ENCODE measurements at places on chromosomes 5 and 9.

DNA sequence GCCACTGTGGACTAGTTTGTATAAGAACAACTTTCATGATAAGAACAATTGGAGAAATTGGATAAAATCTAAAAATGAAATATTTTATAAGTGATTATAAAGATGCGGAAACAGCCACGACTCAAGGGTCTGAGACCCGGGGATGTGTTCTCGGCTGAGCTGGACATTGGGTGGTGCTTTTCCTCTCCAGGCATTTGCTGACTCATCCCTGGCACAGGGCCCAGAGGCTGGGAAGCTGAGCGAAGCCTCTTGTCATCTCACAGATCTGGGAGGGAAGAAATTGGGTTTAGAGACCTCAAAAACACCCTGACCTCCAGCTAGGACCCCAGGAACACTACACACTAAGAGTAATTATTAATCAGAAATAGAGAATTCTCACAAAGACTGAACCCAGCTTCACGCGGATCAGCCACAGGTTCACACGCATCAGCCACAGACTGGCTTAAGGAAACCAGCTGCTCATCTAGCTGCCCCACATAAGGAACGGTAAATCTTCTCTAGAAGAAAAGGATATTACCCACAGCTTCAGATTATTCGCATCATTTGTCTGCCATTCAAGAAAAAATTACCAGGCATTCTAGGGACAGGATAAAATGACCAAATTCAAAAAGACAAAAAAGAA lies 2.8 kb upstream of the OR2V1 start:
- DNase-seq, result no peak

GRCh38 chr9:22241611-22242010 lies 205.0 kb upstream of the DMRTA1 start:
- no peak for DNase-seq

DNA sequence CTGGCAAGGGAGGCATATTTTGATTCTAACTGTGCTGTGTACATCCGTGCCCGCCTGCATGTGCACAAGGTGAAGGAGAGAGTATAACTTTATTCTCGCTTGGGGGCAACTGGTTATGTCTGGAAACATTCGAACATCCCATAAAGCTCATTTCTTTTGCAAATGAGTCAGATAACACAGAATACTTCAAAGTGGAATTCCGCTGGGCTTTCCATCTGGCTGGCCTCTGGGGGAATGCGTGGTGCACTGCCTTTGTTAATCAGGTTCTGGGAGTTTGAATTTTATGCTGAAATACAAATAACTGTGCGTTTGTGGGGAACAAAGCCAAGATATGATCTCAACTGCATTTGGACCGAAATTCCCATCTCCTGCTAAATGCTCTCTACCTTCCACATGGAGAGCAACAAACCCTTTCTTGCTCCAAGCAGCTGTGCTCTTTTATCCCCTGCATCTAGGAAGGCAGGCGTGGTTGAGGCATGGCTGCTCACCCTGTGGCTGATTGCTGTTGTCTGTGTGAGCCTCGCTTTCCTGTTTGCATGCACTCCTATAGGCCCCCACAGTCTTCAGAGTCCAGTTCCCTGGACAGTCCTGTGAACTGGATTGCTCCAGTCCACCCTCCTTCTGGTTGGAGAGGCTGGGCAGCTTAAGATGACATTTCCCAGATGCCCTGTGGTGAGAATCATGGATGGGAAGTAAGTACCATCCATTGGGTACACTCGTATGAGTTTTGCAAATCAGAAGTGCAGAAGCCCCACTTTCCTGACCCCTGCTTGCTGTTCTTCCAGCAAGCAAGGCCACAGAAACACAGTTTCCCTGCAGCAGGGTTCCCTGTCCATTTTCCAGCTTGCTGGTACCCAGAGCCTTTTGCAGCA lies 82.9 kb upstream of the ALDH1B1 start:
- DNase-seq, result no peak

GRCh38 chr5:143896516-143896915 lies 84.6 kb downstream of the HMHB1 start:
- no peak for DNase-seq

All from mucosa of gallbladder (tissue), 1 donor.